ENCODE measurements at places on chromosomes 2 and 18.

DNA sequence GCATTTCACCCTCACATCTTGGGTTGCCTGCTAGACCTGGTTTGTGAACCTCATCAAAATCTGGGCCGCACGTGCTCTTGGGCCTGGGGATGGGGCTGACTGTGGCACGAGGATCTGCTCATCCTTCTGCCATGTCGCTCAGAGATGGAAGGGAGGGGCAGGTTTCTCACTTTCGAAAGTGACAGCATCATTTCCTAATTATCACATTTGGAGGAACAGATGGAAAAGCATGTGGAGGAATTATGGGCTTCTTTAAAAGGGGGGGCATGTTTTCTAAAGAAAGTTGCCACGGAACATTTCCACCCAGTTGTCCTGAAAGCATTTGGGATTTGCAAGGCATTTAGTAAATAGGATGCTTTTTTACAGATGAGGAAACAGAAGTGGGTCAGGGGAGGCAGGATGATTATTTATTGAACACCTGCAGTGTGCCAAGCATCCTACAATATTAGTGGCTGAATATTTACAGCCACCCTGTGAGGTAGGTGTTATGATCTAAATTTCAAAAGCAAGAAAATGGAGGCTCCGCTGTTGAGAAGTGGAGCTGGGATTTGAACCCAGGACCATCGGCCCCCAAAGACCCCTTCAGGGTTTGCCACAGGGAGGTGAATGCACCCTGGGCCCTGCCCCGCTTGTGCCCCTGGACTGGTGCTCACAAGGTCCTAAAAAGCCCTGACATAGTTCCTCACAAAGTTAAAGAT, 104.2 kb upstream of the MYCN start:
- no peak for DNase-seq

- DNase-seq = no peak
These were observed 71.0 kb downstream of the CWC22 start for GRCh38 chr2:179936141-179936540.

DNA sequence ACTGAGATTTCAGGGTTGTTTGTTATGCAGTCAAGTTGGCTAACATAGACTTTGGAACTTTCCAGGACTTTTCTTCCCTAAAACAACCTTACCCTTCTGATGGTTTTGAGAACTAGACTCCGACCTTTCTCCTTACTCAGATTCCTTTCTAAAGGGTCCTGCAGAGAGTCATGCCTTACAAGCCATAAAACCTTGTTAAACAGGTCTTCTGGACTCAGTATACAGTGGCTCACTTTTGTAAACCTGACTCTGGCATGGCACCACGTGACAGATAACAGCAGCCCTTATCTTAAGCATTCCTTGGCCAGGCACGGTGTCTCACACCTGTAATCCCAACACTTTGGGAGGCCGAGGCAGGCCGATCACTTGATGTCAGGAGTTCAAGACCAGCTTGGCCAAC, 253.2 kb upstream of the RAB6C start:
- no peak for DNase-seq

DNA sequence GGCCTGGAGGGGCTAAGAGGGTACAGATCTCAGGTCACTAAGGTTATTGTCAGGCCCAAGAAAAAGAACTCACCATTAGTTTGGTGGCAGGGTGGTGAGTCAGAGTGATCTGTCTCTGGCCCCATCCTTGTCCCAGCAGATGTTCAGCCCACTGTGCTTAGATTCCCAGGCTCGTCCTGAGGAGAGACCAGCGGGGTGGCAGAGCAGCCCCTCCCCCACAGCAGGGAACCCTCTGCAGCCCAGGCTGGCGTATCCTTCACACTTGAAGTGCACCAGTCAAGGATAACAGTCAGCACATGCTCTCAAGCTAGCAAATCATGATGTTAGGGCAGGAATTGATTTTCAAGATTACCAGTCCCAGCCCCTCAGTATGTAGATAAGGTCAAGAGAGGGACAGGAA, 43.1 kb downstream of the TMEM185B start:
- DNase-seq = no peak

DNA sequence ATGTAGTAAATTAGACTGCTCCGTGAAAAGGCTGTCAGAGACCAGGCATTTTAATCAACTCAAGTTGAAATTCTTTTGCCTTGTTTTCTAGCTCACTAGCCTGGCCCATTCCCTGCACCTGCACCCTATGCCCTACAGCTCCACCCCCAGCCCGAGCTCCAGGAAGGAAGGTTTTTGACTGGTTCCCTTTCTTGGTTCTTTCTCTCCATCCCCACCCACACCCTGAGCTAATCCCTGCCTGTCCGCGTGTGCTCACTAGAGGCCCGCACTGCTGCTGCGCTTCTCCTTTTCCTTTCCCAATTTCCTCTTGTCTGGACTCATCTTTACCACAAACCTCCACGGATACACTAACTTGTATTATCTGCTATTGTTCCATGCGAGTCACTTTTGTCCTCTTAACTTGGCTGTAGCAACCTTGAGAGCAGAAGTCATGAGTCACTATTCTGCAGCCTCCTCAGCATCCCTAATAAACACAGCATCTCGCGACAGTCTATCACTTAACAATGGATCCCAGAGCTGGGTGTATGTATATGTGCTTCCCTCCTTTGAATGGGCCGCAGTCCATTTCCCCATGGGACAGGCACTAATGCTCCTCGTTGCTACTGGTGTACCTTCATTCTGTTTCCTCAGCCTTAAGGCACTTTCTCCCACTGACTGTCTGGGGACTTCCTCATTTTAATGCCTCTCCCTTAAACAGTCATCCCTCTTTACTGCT, 36.5 kb downstream of the COLEC12 start:
- no peak for DNase-seq

DNA sequence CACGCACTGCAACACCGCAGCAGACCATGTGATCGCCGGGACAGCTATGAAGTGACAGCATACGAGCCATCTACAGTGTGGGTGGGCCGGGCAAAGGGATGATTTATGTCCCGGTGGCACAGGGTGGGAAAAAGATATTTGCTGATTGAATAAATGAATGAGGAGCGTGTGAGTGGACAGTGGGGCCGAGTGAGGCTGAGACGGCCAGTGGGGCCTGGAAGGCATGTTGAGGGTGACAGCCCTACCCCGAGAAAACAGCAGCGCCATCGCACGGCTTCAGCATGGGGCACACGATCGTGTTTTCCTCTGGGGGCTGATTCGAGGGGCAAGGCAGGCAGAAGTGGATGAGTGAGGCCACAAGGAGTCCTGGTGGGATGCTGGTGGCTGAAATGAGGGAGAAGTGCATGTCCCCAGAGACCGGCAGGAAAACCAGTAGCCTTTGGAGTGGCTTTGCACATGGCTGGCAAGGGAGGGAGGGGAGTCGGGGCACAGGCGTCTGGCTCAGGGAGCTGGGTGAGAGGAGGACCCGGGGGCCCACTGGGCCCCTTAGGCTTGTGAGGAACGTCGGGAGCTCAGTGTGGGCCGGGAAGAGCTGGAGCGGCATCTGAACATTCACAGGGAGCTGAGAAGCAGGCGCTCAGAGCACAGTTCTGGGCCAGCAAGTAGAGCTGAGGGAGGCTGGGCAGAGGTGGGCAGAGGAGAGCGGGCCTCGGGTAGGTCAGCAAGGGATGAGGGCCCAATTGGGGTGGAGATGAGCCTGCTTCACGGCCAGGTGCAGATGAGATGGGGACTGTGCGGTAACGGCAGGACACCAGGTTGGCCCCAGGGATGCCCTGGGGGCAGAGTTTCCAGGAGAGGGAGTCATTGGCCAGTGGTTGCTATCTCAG, 32.1 kb upstream of the MAL start:
- no peak for DNase-seq

GRCh38 chr2:29753671-29754444, 167.5 kb downstream of the ALK start:
- DNase-seq = no peak

DNA sequence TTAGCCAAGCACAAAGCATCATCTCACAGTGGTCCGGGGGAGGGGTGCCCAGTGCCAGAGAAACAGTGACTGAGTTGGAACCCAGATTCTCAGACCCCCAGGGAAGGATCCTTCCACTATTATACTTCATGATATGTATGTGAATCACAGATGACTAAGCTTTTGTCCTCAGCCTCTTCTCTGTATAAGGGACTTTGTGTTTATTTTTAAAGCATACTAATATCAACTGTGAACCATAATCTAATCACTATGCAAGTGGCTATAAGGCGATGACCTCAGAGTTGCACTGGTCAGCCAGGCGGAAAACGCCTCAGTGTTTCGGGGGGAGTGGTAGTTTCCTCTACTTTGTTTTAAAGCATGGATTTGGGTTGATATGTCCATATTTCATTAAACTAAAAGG, 160.4 kb upstream of the TMEM200C start:
- DNase-seq = no peak

DNA sequence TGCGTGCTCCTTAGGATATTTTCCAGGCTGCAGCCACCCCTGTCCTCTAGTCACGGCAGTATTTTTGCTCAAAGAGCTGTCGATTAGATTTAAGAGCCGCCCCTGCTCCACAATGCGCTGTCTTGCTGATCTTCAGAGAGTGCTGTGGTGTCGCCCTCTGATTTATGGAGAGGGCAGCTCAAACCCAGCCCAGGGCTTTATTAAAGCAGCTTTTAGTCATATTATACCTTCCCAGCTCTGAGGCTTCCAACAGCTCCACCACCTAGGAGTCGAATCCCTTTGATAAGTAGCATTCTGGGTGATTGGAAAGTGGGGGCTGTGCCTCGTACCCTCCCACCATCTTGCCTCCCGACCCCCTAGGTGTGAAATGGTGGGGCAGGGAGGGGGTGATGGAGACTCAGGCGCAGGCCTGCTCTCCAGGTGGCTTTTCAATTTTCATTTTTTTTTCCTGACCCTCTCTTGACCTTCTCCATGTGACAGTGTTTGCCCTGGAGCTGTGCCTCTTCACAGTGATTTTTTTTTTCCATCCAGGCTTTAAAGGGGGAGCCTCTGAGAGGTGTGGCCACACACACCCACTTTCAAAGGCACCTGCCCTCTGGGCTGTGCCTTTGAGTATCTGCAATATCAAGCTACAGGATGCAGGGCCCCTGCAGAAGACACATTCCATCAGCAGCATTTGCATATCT, 53.1 kb upstream of the NRP2 start:
- DNase-seq = no peak

DNA sequence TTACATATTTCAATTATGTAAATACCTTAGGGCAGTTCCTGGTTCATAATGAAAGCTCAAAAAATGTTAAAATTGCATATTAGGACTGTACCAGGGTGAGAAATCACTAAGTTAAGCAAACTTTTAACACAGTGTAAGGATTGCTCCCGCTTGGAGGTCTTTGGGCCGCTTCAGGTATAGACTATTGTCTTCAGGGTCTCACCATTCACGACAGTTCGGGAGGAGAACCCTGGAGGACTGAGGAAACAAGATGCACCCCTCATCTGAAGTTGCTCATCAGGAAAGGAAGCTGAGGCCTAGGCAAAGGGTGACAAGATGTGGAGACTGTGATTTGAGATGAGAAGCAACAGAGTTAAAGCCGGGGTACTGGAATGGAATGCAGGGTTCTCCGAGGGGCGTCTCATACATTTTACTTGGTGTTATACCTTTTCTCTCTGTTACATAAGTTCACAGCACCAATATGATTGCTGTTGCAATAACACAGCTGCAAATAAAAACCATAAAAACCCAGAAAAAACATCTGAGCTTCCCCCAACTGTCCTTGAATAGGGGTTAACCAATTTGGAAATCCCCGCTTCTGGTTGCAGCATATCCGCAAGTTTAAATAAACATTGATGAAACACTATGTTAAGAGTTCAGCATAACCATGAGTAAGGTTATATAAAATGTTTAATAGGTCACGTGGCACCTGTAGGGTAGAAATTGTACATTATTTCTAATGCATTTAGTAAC, 40.1 kb downstream of the FBXO48 start:
- no peak for DNase-seq

GRCh38 chr18:53457068-53457467, 767.4 kb downstream of the MBD2 start:
- DNase-seq = no peak

- DNase-seq = no peak
These were observed 446 bp upstream of the RHBDD1 start for GRCh38 chr2:226835420-226835795.

GRCh38 chr18:28961669-28962228, 784.8 kb upstream of the CDH2 start:
- no peak for DNase-seq

DNA sequence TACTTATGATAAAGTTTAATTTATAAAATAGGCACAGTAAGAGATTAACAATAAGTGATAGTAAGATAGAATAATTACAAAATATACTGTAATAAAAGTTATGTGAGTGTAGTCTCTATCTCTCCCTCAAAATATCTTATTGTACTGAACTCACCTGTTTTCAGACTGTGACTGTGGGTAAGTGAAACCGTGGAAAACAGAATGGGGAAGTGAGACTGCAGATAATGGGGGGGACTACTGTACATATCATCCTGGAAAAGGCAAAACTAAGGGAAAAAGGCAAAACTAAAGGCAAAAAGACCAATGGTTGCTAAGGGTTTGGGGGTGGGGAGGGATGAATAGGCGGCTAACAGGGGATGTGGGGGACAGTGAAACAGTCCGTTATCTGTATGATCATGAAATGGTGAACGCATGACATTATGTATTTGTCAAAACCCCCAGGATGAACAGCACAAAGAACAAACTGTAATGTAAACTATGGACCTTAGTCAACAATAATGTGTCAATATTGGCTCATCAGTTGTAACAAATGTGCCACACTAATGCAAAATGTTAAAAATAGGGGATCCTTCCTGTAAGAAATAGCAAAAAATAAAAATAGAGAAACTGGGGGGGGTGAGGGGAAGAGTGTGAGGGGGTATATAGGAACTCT, 93.8 kb downstream of the EPB41L3 start:
- DNase-seq = no peak

- DNase-seq = no peak
These were observed 7.0 kb upstream of the NXPH2 start for GRCh38 chr2:138787053-138787666.

- DNase-seq = no peak
These were observed 67.8 kb downstream of the COA5 start for GRCh38 chr2:98540536-98540935.

GRCh38 chr2:109001201-109001600, 12.2 kb upstream of the EDAR start:
- DNase-seq = no peak

DNA sequence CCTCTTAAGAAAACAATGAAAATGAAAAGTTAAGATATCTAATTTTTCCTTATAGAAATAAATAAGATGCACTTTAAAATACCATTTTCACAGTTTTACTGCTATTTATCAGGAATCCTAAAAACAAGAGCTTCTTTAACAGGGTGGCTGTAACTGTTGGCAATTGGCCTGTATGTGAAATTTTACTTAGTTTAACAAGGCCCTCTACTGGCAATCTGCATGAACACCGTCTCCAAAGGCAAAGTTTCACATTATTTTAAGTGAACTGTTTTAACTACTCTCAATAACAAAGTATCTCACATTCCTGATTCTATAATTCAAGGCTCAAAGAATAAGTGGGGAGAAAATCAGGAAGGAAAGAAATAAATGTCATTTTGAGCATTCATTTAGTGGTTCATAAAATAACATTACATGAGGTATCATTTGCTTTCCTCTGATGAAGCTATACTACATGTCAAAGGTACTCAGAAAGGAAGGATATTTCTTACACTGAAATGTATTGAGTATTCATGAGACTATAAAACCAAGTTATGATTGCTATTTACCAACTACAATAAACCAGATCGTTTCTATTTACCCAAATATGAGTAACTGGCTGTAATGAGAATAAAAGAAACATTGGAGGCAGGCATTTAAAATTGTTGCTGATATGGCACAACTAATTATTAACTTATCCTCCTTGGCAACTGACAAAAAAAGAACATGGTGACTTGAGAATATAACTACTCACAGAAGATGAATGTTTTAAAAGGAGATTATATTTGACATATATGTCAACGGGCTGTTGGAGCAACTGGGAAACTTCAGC, 7.0 kb downstream of the NCKAP5 start:
- DNase-seq = no peak

GRCh38 chr2:7666596-7667259, 749.5 kb downstream of the RNF144A start:
- no peak for DNase-seq

All from thoracic aorta (tissue), 2 donors.